ENCODE measurements at places on chromosomes 1 and 21. TPM values are rescaled to one million over a fixed set of nuclear protein-coding genes. Genes with fewer than 3 reads are reported as not detected.

GRCh38 chr1:78420181-78420580, 70.6 kb upstream of the PTGFR start:
- H3K27ac ChIP-seq = no peak overlapping the region
- peaks cover 1% of the 10 kb centered on the region for H3K27me3 ChIP-seq

- H3K27me3 ChIP-seq = peaks cover 3% of the 10 kb centered on the region
- H3K4me1 ChIP-seq = no peaks in the 10 kb centered on the region
- H3K4me3 ChIP-seq = no peak overlapping the region
- H3K36me3 ChIP-seq = no peaks in the 10 kb centered on the region
- no peak for DNase-seq
These were observed 244.5 kb downstream of the RHOU start for GRCh38 chr1:228979774-228980173.

DNA sequence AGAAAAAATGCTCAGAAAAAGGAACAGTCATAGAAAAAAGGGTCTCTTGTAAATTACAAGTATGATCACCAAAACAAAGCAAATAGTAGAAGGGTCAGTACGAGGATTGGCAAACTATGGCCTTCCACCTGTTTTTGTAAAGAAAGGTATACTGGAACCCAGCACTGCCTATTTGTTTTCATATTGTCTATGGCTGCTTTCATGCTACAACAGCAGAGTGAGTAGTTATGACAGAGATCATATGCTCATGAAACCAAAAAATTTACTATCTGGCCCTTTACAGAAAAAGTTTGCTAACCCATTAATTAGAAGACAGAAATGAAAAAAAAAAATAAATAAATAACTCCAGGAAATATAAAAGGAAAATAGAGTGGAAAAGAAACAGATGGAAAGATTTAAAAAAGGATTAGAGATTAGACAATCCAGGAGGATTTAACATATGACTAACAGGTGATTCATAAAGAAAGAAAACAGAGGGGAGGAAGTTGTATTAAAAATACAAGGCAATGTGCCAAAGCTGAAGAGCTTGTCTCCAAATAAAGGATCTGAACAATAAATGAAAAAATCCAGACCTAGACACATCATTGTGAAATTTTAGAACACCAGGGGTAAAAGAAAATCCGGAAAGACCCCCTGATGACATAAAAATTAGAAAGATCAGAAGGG, 108.5 kb upstream of the SERTAD4 start:
- H3K4me3 ChIP-seq = no peak overlapping the region
- no peak for DNase-seq
- H3K27ac ChIP-seq = no peak overlapping the region

DNA sequence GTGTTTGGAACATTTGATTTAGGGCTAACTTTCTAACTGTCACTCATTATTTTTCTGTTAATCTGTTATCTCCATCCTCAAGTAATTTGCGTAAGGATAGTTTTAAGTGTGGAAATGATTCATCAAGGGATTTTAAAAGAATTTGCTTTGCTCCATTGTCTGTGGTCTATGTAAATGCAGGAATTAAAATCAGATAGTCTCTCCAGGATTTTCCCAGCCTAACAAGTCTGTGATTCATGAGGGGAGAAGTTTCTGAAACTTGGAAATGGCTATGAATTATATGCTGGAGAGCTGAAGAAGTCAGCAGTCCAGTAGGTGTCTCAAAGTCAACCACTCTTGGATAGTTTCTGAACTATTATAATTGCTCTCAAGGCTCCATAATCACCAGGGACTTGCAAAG, 264.5 kb downstream of the MRPL39 start:
- H3K27ac ChIP-seq = no peak overlapping the region
- no peak for DNase-seq
- H3K27me3 ChIP-seq = peaks cover 9% of the 10 kb centered on the region
- no peak overlapping the region for H3K4me3 ChIP-seq
- no peaks in the 10 kb centered on the region for H3K36me3 ChIP-seq

DNA sequence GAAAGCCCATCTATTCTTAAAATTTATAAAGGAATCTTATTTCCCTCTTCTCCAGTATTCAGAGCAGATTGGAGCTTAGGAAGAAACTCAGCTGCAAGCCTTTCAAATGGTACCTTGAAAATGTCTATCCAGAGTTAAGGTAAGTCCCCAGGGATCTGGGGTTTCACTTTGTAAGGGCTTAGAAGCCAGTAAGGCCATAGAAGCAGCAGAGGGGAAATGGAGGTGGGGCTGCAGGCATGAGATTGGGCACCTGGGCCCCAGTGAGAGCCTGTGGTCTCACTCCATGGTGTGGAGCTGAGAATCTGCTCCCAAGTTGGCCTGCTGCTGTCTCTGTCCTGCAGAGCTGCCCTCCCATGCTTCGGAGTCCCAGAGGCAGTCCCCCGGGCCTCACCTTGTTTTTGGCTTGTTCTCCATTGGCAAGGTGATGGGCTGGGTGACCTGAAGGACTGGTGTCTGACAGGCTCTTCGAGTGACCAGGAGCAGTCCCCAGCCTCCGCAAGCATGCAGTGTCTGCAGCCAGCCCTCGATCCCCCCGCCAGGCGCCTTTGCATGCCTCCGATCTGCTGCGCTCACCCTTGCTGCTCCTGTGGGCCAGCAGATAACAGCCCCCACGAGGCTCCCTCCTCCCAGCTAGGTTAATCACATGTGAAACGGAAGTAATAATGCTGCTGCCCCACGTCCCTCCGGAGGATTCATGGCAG, 163.1 kb downstream of the PGBD5 start:
- H3K27ac ChIP-seq = no peak overlapping the region
- no peaks in the 10 kb centered on the region for H3K4me1 ChIP-seq
- no peaks in the 10 kb centered on the region for H3K27me3 ChIP-seq

GRCh38 chr1:182086136-182086535, 24.6 kb upstream of the ZNF648 start:
- peak; percentile 57 for DNase-seq
- no peaks in the 10 kb centered on the region for H3K36me3 ChIP-seq
- peak overlapping the region; percentile 27 for H3K4me3 ChIP-seq
- H3K4me1 ChIP-seq = peaks cover 51% of the 10 kb centered on the region
- peak overlapping the region; percentile 76 for H3K27ac ChIP-seq
- no peaks in the 10 kb centered on the region for H3K27me3 ChIP-seq

GRCh38 chr1:155717041-155717440, 28.1 kb downstream of the DAP3 start:
- H3K4me1 ChIP-seq = peaks cover 20% of the 10 kb centered on the region
- no peak overlapping the region for H3K27ac ChIP-seq
- peak; percentile 59 for DNase-seq
- peak overlapping the region; percentile 28 for H3K4me3 ChIP-seq
- H3K27me3 ChIP-seq = no peaks in the 10 kb centered on the region

- H3K4me3 ChIP-seq = no peak overlapping the region
- no peaks in the 10 kb centered on the region for H3K36me3 ChIP-seq
- no peak overlapping the region for H3K27ac ChIP-seq
These were observed 2.6 kb upstream of the GUCA2B start for GRCh38 chr1:42150651-42151050.

DNA sequence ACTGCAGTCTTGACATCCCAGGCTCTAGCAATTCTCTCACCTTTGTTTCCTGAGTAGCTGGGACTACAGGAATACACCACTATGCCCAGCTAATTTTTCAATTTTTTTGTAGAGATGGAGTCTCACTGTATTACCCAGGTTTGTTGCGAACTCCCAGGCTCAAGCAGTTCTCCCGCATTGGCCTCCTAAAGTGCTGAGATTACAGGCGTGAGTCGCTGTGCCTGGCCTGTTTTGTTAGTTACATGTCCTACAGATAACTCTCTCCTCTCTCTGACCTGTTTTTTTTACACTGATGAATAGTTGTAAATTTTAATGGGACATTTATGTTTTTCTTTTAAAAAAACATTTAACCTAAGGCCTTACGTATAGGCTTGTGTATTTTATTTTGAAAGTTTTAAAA, 19.8 kb downstream of the PTBP2 start:
- H3K27ac ChIP-seq = no peak overlapping the region
- DNase-seq = no peak
- H3K4me1 ChIP-seq = peaks cover 13% of the 10 kb centered on the region

GRCh38 chr1:197774466-197775281, 606 bp downstream of the DENND1B start:
- H3K36me3 ChIP-seq = peaks cover 11% of the 10 kb centered on the region
- no peaks in the 10 kb centered on the region for H3K27me3 ChIP-seq
- peak overlapping the region; percentile 89 for H3K4me3 ChIP-seq
- peak; percentile 84 for DNase-seq
- H3K27ac ChIP-seq = peak overlapping the region; percentile 99

DNA sequence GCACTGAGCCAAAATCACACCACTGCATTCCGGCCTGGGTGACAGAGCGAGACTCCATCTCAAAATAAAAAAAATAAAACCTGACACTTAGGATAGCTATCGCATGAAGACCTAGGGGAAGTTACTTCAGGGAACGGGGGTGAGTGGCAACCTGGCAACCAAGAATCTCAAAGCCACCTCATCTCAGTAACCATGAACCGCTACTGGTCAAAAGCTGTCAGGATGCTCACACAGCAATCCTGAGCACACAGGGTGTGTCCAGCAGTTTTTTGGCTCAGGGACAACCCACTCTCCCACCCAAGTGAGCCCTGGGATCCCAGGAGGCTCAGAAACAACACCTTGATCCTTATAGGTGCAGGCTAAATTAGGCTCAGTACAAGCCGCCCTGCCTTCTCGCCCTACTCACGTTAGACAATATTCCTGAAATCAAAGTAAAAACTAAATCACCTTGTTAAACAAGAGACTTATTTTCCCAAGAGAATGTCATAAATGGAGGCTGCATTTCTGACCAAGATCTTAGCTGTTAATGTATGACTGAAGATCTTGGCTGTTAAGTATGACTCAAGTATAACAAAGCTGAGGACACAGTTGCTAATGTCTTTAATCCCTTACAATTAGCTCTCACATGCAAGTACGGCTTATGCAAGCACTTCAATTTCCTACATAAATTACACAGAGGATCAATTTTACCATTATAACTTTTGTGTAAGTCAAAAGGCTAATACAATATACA, 48.3 kb upstream of the NADK start:
- H3K27me3 ChIP-seq = no peaks in the 10 kb centered on the region
- peaks cover 30% of the 10 kb centered on the region for H3K36me3 ChIP-seq
- peak overlapping the region; percentile 16 for H3K27ac ChIP-seq

DNA sequence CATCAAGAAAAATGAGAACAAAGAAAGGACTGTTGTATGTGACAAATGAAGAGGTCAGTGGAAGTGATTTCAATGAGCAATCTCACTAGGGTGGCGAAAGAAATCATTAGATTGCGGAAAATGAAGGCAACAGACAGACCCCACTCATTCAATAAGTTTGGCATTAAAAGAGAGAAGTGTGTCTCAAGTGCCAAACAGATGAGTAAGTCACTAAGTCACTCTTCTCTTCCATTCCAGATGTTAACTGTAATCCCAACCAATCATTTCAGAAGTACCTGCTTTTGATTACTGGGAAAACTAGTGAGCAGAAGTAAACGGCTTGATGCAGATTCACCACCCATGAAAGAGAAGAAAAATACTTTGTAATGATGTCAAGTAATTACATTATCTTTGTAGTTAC, 144.3 kb upstream of the PRMT6 start:
- no peaks in the 10 kb centered on the region for H3K27me3 ChIP-seq
- no peak overlapping the region for H3K4me3 ChIP-seq
- DNase-seq = no peak
- no peaks in the 10 kb centered on the region for H3K4me1 ChIP-seq
- no peak overlapping the region for H3K27ac ChIP-seq

DNA sequence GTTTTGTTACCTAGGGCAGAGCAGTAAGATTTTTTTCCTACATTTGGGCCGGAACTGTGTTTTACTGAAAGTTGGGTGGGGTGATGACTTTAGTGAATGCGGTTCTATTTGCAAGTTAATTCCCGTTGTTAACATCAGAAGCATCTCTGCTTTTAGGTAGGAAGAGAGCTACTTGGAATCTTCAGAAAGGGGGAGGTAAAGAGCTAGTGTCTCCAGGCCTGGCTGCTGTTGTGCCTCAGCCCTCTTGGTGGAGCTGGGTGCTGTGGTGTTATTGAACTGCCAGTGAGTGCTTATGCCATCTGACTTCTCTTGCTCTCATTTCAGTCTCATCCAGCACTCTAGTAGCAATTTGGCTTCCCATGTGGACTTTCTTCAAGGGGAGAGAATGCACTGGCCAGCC, 3.4 kb downstream of the KDM4A start:
- H3K4me3 ChIP-seq = no peak overlapping the region
- no peak overlapping the region for H3K27ac ChIP-seq
- no peaks in the 10 kb centered on the region for H3K27me3 ChIP-seq
- H3K4me1 ChIP-seq = peaks cover 25% of the 10 kb centered on the region
- DNase-seq = peak; percentile 60

DNA sequence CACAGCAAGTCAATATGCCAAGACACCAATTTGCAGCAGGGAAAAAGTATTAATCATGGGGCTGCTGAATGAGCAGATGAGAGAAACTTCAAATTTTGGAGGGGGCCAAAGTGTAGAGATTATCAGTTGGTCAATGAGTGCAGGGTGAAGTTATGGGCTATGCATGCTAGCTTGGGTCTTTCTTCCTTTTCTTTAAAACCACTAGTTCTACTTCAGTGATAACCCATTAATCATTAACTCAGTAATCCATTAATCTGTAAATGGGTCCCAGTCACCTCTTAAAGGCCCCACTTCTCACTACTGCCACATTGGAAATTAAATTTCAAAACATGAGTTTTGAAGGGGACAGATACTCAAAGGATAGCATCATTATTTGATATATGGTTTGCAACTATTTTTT, 688.6 kb upstream of the ADGRL4 start:
- H3K4me3 ChIP-seq = no peak overlapping the region
- H3K36me3 ChIP-seq = no peaks in the 10 kb centered on the region
- no peak for DNase-seq

- no peak overlapping the region for H3K27ac ChIP-seq
- DNase-seq = no peak
- H3K4me3 ChIP-seq = peak overlapping the region; percentile 89
- H3K4me1 ChIP-seq = peaks cover 16% of the 10 kb centered on the region
These were observed 1.4 kb downstream of the EVA1C start for GRCh38 chr21:32413697-32414578.

DNA sequence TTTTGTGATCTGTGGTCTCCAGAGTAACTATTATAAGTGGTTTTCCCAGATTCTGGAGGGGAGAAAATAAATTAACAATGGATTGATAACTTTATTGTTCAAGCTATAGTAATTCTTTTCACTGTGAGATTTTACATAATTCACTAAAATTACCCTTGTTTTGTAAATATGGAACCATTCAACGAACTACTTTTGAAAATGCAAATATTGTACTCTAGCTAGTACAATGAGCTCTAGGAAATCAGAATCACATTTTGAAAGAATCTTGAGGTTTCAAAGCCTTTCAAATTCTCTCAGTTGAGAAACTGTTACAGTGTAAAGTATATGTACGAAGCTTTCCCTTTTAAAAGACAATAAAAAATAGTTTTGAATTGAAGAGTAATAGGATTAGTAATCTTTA, 119.9 kb downstream of the HS2ST1 start:
- no peaks in the 10 kb centered on the region for H3K36me3 ChIP-seq
- H3K4me1 ChIP-seq = peaks cover 2% of the 10 kb centered on the region
- H3K27me3 ChIP-seq = no peaks in the 10 kb centered on the region

The CR1 gene
- not detected for total RNA-seq

The OLFML3 gene
- total RNA-seq = not detected

The SYT6 gene
- not detected for total RNA-seq

The DOCK7 gene
- total RNA-seq = 17.8 TPM

The TFF3 gene
- not detected for total RNA-seq

The TDRD5 gene
- not detected for total RNA-seq

The FBLIM1 gene
- total RNA-seq = not detected

The PLXNA2 gene
- total RNA-seq = not detected

The POLR3C gene
- 39.0 TPM for total RNA-seq

The AMY2B gene
- 3.2 TPM for total RNA-seq

The ZBTB7B gene
- 150 TPM for total RNA-seq

The RCAN3 gene
- total RNA-seq = 31.2 TPM

The NBPF1 gene
- 4.2 TPM for total RNA-seq

The KIF21B gene
- total RNA-seq = 49.3 TPM

The B3GALT5 gene
- total RNA-seq = not detected

The EDEM3 gene
- 23.6 TPM for total RNA-seq
